SK-N-SH (cell line): ENCODE measurements at places on chromosomes 16 and 17.

- no peak for DNase-seq
These were observed 47.9 kb upstream of the TAOK1 start for GRCh38 chr17:29342158-29342765.

DNA sequence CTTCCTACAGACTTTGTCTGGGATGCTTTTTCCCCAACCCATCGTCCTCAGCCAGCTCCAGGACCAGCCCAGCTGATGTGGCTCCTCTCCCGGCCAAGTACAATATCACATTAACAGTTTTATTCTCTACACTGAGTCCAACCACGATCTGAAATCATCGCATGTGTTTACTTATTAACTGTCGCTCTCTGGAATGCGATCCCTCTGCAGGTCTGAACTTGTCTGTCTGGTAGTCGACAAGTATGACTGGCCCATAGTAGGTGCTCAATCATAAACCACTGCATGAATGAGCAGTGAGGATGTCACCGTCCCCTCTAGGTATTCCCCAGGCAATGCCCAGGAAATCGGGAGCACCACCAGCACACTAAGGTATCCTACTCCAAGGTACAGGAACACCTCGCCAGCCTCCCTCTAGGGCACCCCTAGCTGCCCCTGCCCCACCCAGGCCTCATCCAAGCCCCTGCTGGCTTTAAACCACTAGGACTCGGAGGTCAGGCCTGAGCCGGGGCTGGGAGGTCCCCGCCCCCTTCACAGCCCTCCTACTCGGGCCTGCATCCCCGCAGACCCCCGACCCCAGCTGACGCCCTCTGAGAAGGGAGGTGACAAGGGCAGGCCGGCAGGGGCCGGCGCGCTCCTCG, 27.7 kb downstream of the RTN4RL1 start:
- DNase-seq: no peak

- no peak for DNase-seq
These were observed 60.2 kb downstream of the CMC2 start for GRCh38 chr16:80946481-80946880.

DNA sequence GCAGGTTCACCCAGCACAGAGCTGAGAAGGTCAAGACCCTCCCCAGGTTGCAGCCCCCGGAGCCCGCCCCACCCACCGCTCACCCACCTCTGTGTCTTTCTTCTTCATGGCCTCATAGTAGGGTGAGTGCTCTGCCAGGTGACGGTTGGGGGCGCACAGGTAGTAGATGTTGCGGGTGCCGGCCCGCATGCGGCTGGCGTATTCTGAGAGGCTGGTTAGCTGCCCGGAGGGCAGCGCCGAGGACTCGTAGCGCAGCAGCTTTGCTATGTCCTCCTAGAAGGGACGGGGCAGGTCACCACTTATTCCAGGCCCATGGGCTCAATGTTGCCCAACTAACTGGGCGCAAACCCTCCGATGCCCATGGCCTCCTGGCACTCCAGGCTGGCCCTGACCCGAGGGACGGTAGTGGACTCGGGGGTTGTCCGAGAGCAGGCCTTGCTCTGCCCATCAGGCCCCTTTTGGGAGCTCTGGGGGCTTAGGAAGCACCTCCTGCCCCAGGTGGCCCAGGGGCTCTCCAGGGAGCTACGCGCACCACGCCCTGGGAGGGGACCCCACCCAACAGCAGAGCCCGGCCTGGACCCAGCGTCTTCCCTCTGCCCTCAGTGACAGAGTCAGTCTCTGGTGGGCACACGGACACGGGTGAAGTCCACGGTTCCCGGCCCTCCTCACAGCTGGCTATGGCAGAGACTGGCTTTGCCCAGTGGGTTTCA, 9.9 kb downstream of the DNASE1 start:
- no peak for DNase-seq

- DNase-seq: no peak
These were observed 23.0 kb downstream of the SLC35G3 start for GRCh38 chr17:35170968-35171771.

GRCh38 chr16:19213885-19214284, 45.8 kb downstream of the SYT17 start:
- no peak for DNase-seq

DNA sequence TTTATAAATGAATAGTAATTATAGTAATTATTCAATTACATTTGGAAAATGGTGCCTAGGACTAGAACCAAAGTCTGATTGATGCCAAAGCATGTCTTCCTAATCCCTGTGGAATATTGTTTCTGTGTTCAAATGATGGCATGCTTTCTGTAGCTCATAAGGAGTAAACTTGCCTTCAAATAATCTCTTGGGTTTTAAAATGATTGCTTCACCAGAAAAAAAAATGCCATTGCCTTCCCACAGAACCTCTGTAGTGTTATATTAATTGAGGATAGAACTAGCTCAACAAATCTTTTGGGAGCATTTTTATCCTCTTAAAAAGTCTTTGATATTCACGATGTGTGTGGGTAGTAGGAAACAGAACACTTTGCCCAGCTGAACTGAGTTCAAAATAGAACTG, 7.7 kb upstream of the TMEM100 start:
- DNase-seq: no peak

DNA sequence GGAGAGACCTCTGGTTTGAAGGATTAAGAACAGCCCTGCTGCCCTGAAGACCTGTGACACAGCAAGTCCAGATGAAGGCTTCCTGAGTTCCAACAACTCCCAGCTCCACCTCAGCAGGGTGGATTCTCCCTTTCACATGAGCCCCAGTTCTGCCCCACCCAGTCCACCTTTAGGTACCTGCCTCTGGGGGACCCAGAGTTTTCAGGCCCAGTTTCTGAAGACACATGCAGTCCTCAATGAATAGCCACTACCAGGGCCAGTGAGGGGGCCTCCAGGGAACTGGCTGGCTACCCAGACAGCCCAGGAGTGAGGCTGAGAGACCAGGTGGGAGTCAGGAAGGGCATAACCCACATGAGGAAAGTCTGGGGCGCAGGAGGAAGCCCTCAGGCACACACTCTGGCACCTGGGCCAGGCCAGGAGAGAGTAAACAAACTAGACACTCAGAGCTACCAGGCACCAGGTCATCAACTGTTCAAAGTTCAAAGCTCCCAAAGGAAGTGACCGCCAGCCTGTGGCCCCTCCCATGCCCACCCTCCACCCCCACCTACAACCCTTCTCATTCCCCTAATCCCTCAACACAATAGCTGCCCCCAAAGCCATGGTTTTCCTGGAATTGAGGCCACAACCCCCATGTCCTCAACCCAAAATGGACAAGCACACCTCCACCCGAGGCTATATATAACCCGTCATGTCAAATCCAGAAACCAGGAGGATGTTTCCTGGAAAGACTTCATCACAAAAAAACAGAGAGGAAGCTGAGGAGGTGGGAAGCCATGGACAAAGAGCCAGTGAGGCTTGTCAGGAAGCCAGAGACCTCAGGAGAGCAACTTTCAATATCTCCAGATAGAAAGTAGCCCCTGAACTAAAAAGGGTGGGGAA, 2.1 kb downstream of the MYO18A start:
- no peak for DNase-seq

- DNase-seq: no peak
These were observed 171.8 kb downstream of the WSCD1 start for GRCh38 chr17:6241996-6242395.

DNA sequence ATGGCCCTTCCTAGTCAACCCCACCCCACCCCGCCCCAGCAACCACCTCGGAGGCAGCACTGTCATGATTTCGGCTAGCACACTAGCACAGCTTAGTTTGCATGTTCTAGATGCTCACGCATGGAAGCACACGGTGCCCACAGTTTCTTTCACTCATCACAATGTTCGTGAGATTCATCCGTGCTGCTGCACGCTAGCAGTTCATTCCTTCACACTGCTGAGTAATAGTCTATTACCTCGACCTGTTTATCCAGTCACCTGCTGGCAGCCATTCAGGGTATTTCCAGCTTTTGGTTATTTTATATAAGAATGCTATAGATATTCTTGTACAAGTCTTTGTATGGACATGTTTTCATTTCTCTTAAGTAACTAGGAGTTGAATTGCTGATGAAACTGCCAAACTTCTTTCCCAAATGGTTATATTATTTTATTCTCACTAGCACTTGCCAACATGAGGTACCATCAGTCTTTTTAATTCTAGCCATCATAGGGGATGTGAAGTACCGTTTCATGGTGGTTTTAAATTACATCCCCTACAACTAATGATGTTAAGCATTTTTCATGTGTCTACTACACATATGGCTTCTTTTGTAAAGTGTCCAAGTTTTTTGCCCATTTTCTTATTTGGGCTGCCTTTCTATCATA, 75.7 kb downstream of the CYTH1 start:
- no peak for DNase-seq

DNA sequence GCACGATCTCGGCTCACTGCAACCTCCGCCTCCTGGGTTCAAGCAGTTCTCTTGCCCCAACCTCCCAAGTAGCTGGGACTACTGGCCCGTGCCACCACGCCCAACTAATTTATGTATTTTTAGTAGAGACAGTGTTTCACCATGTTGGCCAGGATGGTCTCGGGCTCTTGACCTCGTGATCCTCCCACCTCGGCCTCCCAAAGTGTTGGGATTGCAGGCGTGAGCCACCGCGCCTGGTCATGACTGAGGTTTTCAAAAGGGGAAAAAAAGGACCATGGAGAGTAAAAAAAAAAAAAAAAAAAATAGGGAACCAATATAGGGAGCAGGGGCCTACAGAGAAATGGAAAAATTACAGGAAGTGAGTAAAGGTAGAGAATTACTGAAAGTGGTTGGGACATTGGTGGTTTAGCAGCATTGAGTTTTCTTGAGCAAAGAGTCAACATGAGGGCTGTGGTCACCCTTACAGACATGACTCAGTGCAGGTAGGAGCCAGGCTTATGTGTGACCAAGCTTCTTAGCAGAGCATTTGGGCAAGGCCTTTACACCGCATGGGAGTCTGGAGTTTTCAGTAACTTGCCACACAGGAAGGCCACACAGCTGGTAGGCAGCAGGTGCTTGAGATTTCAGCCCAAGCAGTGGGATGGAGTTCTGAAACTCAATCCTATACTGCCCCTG, 447.3 kb downstream of the HS3ST3B1 start:
- DNase-seq: no peak
